ENCODE measurements at places on chromosomes 1 and 21.

GRCh38 chr1:46484783-46485490, 4.7 kb upstream of the DMBX1 start:
- DNase-seq, result no peak

GRCh38 chr1:169812131-169812530, 17.4 kb upstream of the METTL18 start:
- DNase-seq, result no peak

DNA sequence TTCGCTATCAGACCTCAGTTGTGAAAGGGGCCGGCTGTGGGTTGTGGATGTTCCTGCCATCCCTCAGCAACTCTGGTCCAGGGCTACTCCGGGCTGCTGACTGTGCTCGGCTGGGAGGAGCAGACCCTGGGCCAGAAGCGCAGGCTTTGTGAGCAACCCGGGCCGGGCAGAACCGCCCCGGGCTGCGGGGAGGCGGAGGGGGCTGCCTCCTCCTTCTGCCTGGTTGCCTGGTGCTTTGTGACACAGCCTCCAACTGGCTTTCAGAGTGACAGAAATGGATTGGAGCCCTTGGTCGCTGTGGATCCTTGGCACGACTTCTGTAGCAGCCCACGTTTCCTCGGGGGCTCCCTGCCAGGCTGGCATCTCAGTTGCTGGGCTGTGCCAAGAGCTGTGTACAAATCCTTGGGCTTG, 10.0 kb downstream of the DRAXIN start:
- no peak for DNase-seq

- peak; percentile 61 for DNase-seq
Measured at GRCh38 chr1:156804572-156805243, 11.9 kb downstream of the SH2D2A start.

DNA sequence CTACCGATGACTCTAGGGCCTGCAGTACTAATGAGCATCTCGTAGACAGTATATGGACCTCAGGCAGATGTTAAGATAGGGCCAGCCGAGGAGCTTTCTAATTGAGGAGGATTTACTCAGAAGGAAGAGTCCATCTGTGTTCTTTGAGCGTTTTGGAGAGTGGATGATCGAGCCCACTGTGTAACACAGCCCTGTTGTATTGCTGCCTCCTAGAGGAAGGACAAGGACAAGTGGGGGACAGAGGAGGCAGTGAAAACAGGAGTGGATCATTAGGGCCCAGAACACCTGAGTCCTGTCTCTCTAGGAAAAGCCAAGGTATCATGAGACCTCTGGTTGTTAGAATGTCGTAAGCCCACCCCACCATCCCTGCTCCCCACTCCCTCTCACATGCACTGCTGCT, 62.9 kb downstream of the TBX19 start:
- DNase-seq, result no peak

DNA sequence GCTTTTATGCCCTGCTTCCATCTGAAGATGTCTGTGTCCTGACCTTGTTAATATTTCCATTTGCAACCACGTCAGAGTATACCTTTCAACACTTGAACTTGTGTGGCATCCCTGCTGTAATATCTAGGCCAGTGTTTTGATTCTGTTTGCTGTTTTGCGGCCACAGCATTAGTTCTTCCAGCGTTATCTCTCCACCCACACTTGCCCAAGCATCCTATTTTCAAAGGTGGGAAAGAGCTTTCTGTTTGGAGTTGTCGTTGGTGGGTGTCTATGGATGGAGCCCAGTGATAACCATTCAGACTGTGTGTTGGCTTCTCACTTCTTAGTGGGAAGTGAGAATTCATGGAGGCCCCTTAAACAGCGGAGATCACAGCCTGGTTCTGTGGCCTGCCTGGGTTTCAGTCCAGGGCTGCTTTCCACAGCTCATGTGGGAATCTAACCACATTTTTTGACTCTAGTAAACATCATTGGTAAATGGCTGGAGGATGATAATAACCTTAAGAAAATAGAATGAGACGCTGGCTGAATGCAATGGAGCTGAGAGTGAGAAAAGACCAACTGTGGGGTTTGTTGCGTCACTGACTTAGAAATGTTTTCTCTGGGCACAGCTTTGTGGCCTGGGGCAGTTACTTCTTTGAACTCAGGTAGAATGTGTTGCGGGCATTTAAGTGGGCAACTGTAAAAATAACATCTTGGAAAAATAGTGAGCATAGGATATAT, 7.6 kb downstream of the TENT5C start:
- no peak for DNase-seq

DNA sequence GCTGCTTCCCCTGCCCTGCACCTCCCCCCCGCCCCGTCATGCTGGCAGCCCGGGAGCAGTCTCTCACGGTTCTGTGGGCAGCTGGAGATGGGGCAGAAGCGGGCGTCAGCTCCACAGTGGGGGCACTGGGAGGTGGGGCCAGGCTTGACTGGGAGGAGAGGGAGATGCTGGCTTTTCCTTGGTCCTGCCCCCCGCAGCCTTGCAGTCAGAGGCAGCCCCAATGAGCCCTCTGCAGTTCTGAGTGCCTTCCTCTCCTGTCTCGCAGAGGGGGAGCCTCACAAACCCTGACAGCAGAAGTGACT, 21.7 kb downstream of the ARHGEF10L start:
- no peak for DNase-seq

- DNase-seq, result no peak
Measured at GRCh38 chr1:18263547-18264120, 156.0 kb downstream of the IGSF21 start.

- peak; percentile 20 for DNase-seq
Measured at GRCh38 chr1:10033359-10033845, 644 bp downstream of the UBE4B start.

DNA sequence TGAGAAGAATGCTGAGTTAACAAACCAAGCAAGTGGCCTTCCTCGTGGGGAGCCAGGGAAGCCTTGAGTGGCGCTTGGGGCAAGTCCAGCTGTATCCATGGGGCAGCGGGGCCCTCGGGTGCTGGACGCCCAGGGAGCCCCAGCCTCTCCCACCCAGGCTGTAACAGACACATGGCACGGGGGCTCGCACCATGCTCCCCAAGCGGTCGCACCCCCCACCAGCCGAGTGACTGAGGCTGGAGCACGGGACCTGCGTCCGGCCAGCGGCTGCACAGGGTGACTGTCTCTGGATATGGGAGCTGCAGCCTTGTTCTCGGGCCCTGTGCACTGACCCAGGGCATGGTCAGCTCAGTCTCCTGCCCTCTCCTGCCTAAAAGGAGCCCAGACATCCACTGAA, 53.9 kb upstream of the ACTRT2 start:
- DNase-seq, result no peak

GRCh38 chr1:23593556-23594148, 34.4 kb upstream of the ID3 start:
- no peak for DNase-seq

- DNase-seq, result no peak
Measured at GRCh38 chr1:36894824-36895223, 139.5 kb downstream of the GRIK3 start.

- no peak for DNase-seq
Measured at GRCh38 chr21:22890656-22891055, 1892.4 kb downstream of the NCAM2 start.

DNA sequence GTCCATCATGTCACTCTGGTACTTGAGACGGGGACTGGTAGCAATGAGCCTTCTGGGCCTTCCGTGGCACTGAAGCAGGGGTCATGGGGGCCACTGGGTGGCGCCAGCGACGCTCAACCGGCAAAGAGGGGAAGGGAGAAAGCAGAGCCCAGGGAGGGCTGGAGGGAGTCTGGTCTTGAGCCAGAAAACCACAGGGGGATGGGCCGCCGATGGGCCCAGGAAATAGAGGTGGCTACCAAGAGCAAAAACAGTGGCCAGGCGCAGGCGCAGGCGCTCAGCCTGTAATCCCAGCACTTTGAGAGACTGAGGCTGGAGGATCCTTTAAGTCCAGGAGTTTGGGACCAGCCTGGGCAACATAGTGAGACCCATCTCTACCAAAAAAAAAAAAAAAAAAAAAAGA, 21.8 kb downstream of the EXOC8 start:
- peak; percentile 26 for DNase-seq

DNA sequence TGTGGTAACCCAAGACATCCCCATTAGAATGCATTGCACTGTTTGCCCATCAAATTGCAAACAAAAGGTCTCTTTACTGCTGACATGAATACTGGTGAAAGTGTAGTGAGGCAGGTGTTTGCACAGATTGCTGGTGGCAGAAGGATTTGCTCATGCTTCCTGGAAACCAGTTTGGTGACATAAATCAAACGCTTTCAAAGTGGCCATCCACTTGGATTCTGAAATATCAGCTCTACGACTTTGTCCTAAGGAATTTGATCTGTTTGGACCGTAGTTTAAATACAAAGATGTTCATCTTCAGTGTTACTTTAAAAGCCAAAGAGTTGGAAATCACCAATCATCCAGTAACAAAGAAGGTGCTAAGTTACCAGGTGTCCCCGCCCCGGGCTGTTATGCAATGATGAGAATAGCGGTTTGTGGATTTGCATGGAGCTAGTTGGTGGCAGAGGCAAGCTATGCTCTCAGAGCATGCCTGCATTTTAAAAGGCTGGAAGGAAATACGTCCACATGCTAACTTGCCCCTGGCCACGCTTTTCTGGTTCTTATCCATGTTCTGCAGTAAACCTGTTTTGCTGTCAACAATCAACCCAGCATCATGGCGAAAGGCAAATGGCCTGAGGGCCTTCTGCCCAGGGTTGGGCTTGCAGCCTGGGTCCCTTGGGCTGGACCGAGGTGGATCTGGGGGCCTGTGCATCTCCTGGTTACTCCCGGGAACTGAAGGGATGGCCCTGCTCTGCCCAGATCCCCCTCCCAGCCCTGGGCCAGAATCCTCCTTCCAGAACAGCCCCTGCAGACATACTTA, 49.2 kb downstream of the UMODL1 start:
- no peak for DNase-seq

- peak; percentile 41 for DNase-seq
Measured at GRCh38 chr1:54052431-54052933, 522 bp downstream of the TMEM59 start.

- no peak for DNase-seq
Measured at GRCh38 chr1:87935130-87935529, 606.5 kb downstream of the LMO4 start.

- DNase-seq, result no peak
Measured at GRCh38 chr1:94803517-94804441, 16.4 kb upstream of the SLC44A3 start.

GRCh38 chr1:231359113-231359512, 21.0 kb downstream of the SPRTN start:
- peak; percentile 83 for DNase-seq

- no peak for DNase-seq
Measured at GRCh38 chr1:26265405-26265804, 14.5 kb upstream of the SH3BGRL3 start.

DNA sequence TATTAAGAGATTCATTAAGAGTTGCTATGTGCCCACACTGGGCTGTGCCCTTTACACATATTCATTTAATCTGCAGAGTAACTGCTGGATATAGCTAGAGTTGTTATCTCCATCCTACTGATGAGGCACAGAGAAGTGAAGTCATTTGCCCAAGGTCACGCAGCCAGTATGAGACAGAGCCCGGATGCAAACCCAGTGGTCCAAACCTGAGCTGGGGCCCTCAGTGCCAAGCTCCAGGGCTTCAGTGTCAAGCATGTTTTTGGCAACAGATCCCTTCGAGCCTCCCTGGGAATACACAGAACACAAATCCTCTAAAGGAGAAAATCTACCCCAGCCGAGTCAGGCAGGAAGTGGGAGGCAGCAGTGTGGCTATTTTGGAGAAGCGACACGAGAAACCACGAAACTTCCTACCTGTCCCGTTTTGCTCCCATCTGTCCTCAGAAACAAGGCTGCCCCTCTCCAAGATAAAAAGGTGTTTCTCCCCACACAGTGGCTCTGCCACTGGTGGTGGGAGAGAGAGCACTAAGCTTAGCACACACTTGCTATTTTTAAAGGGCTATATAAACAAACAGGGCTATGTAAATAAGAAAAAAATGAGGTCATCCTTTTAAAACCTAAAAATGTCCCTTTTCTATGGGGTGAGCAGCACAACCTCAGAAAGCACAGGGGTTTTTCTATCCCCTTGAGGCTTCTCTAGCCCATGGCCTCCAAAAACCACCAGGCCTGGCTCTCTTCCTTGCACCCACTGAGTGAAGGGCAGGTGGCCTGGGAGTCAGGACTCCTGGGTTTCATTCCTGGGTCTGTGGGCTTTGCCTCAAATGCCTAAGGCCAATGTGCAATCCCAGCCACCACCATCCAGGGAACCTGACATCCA, 138.6 kb upstream of the EDN2 start:
- no peak for DNase-seq

DNA sequence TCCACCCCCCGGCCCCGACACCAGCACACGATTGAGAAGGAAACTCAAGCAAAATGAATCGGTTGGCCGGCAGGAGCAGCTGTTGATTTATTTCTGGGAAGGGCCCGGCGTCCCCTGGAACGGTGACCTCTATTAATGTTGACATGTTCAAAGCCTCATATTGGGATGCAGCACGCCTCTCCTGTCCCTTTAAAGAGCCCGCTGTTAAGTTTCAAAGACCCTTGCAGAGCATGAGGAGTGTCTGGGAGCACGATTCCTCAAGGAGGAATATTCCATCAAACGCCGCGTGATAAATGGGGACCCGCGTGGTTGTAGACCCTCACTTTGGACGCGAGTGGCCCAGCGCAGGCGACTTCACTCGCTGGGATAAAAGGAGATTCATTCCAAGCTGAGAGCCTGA, 21.5 kb upstream of the ACTL8 start:
- no peak for DNase-seq

DNA sequence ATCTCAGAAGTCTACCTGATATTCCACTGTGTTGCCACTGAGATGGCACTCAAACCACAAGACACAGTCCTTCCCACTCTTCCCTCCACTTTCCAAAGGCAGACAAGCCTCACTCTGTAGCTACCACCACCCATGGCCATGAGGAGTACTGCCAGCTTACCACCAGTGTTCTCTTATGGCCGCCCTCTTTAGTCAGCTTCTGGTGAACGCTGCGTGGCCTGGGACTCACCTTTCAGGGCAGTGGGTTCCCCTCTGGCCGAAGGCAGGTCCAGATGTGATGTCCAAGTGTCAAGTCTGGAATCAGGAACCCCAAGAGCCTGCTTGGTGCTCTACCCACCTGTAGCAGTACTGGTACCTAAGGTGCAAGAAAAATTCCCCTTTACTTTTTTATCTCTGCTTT, 580.8 kb downstream of the LRRIQ3 start:
- DNase-seq, result no peak

DNA sequence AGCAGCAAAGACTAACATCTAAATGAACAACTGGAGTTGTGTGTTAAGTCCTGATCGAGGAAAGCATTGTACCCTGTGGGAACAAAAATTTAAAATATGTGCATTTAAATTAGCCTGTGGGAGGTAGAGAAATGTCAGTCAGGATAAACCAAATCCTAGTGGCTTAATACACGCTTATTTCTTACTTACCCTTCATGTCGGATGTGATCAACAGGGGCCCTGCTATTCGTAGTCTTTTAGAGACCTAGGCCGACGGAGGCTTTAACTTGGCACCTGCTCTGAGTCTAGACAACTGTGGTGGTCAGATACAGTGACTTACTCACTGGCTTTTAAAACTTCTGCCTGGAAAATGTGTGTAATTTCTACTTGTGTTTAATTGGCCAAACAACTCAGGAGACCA, 10.2 kb downstream of the GSTM3 start:
- no peak for DNase-seq

Data from inflammatory macrophage (primary cell).